Left lobe of liver (tissue), 2 donors: ENCODE measurements at places on chromosomes 16 and 17. TPM values are rescaled to one million over a fixed set of nuclear protein-coding genes. Genes with fewer than 3 reads are reported as not detected.

DNA sequence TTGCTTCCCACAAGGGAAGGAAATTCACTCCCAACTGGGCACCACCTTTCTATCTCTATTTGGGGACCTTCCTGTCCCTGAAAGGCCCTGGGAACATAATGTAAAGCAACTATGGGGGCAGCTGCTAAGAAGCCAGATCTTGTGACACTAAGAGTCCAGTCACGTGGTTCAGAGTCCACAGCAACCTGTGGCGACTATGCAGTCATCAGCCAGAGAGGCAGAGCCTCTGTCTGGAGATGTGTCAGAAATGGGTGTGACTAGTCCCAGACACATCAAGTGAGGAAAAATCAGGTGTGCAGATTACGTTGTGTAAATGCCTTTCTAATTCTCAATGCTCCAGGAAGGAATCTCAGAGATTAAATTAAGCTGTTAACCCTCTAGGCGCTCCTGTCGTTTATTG lies 26.6 kb upstream of the SKAP1 start:
- DNase-seq: no peak

DNA sequence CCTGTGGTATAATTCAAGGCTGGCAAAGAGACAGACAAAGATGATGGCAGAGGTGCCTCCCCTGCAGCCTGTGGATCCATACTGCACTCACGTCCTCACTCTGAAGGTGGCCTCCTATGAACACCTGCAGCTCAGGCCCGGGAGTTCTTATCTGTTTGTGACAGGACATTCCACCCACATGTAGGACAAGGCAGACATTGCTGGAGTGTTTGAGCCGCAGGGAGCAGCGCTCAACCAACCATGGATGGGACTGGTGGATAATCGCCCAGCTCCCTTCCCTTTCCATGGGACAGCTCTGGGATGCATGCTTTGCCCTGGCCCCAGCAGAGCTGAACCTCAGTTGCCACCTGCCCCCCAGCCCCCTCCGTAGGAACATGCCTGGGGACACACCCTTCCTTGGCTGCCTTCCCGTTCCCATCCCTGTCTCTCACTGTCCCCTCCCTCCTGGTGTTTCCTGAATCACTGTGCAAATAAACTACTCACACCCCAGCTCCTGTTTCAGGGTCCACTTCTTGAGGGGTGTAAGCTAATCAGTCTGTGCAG lies 22.2 kb downstream of the ITPRIPL2 start:
- DNase-seq: no peak

GRCh38 chr16:65510850-65511249 lies 389.0 kb upstream of the CDH11 start:
- DNase-seq: no peak

DNA sequence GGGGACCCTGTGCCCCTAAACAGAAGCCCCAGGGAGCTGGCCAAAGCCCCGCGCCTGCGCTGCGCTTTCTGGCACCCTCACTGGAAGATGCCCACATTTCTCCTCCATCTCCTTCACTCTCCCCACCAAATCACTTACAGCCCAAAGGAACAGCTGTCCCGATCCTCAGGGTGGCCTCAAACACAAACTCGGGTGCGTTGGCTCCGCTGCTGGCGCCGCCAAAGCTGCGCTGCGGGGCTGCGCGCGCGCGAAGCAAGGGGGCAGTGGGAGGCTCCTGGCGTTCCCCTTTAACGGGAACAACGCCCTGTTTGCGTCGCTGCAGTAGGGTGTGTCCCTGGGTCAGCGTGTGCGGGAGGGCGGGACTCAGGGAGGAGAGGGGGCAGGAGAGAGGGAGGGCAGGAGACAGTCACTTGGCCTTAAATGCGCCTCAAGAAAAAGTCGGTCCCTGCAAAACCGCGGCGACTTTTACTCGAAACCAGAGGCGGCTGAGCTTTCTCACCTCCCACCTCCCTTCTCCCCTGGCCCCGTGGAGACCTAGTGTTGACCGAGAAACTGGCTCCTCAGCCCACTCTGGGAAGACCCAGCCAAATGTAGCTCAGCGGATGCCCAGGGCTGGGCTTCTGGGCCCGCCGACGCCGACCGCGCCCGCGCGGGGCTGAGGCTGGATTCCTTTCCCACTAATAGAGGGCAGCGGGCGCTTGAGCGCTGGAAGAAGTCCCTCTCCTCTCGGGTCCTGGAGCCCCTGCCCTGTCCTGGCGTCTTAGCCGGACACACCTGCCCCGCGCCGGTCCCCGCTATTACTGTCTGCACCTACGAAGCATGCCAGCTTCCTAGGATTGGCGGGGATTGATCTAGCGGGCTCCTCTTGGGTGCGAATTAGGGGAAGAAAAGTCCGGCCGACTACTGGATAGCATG lies 2.6 kb downstream of the PMP22 start:
- peak; percentile 53 for DNase-seq

DNA sequence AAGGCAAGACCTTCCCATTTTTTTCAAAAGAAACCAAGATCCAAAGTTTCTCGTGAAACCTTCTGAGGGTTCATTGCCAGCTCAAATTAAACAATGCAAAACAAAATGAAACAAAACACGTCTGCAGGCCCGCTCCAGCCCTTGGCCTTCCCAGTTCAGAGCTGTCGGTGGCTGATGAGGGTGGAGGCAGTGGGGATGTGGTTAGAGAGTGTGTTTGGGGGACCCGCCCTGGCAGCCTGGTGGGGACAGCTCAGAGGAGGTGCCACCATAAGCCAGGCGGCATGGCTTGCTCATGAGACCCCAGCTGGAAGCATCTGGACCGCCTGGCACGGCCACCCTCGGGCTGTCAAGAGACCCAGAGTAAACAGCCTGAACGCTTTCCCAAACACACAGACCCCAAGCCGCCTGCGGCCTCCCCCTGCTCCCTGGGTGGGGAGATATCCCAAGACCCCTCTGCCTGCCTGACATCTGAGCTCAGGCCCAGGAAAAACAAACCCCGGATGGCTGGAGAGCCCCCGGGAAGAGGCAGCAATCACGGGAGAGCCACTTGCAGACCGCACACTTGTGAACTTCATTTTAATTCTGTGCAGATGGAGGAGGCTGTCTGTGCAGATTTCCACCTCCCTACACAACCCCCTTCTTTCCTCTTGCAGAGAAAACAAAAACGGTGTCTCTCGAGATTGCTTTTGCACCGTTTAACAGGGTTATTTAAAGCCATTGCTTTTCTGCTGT lies 35.4 kb upstream of the LITAF start:
- no peak for DNase-seq

GRCh38 chr16:10123141-10123540 lies 59.1 kb downstream of the GRIN2A start:
- no peak for DNase-seq

GRCh38 chr16:80274576-80275191 lies 266.1 kb upstream of the DYNLRB2 start:
- no peak for DNase-seq

DNA sequence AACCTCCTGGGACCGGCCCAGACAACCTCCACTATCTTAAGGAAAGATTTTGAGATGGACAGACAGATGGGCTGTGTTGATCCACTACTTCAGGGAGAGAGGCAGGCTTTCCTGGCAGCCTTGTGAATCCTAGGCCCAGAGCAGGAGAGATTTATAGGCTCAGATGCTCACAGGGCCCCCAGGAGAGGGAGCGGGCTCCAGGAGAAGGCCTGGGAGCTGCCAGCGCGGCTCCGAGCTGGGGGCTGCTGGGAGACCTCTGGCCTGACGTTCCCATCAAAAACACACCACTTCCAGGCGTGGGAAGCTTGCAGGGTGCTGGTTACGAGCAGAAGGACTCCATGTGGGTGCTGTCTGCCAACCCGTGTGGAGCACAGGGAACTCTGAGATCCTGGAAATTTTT lies 53.2 kb downstream of the MYH11 start:
- DNase-seq: no peak

DNA sequence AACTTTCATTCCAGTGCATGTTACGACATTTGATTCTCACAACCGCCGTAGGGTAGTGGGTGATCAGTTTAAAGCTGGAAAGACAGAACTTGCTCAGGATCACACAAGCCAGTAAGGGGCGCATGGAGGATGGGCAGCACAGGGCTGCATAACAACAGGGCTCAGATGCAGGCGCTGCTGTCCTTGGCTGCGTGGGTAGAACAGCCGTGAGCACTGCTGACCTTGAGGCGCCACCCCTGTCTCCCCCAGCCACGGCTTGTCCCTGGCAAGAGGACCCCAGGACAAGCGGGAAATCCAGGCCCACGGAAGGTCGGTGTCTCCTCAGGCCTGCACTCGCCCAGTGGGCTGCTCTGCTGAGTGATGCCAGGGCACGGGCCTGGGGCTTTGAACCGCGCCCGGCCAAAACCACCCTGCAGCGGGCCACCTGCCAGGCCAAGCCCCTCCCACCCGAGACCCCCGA lies 84.7 kb downstream of the LMF1 start:
- no peak for DNase-seq

DNA sequence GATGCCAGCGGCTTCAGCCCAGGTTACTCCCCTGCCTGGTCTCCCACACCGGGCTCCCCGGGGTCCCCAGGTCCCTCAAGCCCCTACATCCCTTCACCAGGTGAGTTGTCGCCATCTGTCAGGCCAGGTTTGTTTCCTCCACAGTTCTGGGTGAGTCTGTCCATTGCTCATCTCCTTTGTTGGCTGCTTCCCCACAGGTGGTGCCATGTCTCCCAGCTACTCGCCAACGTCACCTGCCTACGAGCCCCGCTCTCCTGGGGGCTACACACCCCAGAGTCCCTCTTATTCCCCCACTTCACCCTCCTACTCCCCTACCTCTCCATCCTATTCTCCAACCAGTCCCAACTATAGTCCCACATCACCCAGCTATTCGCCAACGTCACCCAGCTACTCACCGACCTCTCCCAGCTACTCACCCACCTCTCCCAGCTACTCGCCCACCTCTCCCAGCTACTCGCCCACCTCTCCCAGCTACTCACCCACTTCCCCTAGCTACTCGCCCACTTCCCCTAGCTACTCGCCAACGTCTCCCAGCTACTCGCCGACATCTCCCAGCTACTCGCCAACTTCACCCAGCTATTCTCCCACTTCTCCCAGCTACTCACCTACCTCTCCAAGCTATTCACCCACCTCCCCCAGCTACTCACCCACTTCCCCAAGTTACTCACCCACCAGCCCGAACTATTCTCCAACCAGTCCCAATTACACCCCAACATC lies 28.8 kb downstream of the POLR2A start:
- no peak for DNase-seq

- DNase-seq: peak; percentile 75
These were observed 3.7 kb upstream of the CNP start for GRCh38 chr17:41962768-41963434.

DNA sequence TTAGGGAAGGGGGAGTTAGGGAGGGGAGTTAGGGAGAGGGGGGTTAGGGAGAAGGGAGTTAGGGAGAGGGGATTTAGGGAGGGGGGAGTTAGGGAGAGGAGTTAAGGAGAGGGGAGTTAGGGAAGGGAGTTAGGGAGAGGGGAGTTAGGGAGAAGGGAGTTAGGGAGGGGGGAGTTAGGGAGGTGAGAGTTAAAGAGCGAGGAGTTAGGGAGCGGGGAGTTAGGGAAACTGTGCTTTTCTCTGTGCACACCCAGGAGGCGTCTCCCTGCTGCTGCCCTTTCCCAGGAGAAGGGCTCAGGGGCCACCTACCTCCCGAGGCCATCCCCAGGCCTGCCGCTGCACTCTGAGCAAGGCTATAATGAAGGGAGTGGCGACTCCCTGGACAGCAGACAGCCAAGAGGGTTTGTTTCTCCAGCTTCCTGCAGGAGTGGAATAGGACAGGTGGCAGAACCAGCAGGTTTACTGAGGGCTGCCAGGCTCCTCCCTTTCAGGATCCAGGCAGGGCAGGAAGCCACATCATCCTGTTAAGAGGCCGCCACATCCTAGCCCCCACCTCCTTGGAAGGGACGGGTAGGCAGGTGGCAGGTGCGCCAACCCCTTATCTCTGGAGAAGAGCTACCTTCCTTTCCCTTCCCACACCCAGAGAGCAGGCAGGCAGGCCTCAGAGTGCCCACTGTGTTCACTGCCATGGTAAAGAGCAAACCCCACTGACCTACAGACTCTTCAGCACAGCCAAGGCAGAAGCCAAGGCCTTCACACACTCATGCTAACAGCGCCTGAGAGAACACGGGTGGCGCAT lies 4.3 kb downstream of the CANT1 start:
- DNase-seq: no peak

DNA sequence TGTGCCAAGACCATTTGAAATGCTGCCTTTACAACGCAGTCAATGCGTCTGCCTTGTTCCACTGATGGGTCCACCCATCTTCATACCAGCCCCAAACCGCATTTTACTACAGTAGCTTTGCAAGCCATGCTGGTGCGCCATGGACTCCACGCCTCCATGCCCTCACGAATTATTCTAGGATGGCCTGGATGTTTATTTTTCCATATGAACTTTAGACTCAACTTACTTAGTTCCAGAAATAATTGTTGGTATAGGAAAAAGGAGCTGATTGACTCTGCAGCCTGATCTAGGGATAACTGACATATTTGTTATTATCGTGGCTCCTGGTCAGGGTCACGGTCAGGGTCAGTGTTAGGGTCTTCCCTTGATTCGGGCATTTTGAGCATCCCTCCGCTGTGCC lies 70.0 kb upstream of the ZNF469 start:
- no peak for DNase-seq

DNA sequence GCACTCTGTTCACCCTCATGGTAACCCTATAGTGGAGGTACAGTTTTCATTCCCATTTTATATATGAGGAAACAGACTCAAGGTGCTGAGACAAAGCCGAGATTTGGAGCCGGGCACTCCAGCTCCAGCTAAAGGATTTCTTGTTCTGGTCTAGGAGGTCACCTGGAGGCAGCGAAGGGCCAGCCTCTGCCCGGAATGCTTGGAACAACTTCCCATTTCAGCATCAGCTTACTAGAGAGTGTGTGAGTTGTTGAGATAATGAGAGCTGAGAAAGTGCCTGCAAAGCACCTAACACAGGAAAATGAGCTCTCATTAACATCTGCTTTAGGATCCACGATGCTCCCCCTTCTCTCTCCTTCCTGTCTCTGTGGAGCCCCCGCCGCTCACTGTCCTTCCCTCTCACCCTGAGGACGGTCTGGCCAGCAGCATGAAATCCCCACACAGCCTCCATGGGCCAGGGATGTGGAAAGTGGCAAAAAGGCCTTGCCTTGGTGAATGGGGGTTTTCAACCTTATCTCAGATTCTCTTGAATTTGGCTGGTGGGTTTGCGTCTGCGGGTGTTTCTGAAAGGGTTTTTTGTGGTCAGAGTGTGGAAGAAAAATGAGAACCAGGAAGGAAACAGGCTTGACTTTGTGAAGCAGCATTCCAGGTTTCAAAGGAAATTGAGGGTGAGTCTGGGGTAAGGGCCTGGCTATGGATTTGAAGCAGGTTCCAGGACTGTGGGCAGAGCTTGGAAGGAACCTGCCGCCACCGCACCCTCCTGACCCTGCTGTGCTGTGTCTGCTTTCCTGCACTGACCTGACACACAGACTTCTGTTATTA lies 178.7 kb downstream of the FOXL1 start:
- DNase-seq: no peak

DNA sequence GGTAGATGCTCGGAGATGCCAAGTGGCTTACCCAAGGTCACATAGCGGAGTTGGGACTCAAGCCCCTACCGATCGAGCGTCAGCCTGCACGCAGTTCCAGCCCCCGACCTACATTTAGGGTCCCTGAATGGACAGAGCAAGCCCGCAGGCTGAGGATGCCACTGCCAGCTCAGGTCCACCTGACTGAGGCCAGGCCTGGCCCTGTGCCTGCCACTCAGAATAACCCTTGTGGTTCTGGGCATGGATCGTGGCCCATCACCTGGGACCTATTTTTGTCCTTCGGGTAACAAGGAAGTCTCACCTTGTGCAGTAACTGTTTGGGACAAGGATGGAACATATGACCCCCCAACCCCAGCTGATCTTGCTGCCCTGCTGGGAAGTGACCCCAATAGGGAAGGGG lies 17.1 kb downstream of the CDH16 start:
- no peak for DNase-seq

SENP3 gene
- 14.1 TPM for total RNA-seq

MXRA7 gene
- total RNA-seq: 9.3 TPM

IRX5 gene
- 0.08 TPM for total RNA-seq

ZNF768 gene
- 21.7 TPM for total RNA-seq
